ENCODE measurements at places on chromosomes 6 and 20.
A peak's percentile ranks its signal among the peaks of the same experiment; 100 is the strongest.

DNA sequence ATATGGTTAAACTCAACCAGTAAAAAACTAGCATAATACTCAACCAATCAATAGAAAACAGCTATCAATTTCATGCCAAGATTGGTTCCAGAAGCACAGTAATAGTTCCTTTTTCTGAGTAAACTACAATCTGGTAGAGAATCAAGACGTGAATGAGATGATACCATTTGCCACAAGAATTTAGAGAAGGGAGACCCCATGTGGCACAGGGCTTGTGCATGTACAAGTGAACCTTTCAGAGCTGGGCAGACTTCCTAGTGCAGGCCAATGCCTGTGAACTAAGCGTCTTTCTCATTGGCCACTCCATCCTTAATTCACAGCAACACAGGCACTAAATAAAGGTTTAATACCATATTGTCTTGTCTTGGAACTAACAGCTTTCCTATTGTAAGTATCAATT is 213.5 kb downstream of the RFPL4B start:
- no peak overlapping the region for H3K4me3 ChIP-seq
- no peak overlapping the region for H3K27ac ChIP-seq
- H3K27me3 ChIP-seq, result no peaks in the 10 kb centered on the region
- H3K4me1 ChIP-seq, result no peaks in the 10 kb centered on the region
- H3K36me3 ChIP-seq, result no peaks in the 10 kb centered on the region

GRCh38 chr6:43699564-43700186 is 12.1 kb upstream of the MRPS18A start:
- H3K27ac ChIP-seq, result peak overlapping the region; percentile 57
- H3K36me3 ChIP-seq, result no peaks in the 10 kb centered on the region
- DNase-seq, result no peak

GRCh38 chr6:45377554-45378333 is at the start of gene SUPT3H:
TSS of gene SUPT3H (minus strand) at chr6:45377934.
- H3K27ac ChIP-seq, result peak within 1 kb of the TSS; percentile 98
- H3K36me3 ChIP-seq, result no peaks in the 10 kb centered on the region
- peaks cover 20% of the 10 kb centered on the region for H3K4me1 ChIP-seq
- no peaks in the 10 kb centered on the region for H3K27me3 ChIP-seq

- DNase-seq, result no peak
- H3K4me3 ChIP-seq, result no peak overlapping the region
- no peaks in the 10 kb centered on the region for H3K36me3 ChIP-seq
- peaks cover 2% of the 10 kb centered on the region for H3K4me1 ChIP-seq
Measured at GRCh38 chr20:59749301-59749700, 145.0 kb downstream of the PHACTR3 start.

DNA sequence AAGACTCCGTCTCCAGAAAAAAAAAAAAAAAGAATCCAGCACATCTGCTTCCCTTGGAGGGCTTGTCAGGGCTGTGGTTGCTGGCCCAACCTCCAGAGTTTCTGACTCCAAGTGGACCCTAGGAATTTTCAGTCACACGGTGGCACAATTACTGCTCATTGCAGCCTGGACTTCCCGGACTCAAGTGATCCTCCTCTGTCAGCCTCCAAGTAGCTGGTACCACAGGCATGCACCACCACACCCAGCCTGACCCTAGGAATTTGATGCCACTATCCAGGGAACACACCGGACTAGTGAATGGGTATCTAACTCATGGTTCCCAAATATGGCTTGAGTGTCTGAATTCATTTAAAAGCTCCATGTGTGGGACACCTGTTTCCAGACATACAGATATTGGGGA is 9.8 kb upstream of the MAPRE1 start:
- H3K27ac ChIP-seq, result no peak overlapping the region
- no peaks in the 10 kb centered on the region for H3K36me3 ChIP-seq
- DNase-seq, result no peak
- H3K4me1 ChIP-seq, result no peaks in the 10 kb centered on the region

Measured in esophagus squamous epithelium (tissue), 5 donors.